ENCODE measurements at places on chromosomes 7 and 10.

GRCh38 chr7:80937336-80937735 is 18.5 kb upstream of the SEMA3C start:
- no peak for DNase-seq

DNA sequence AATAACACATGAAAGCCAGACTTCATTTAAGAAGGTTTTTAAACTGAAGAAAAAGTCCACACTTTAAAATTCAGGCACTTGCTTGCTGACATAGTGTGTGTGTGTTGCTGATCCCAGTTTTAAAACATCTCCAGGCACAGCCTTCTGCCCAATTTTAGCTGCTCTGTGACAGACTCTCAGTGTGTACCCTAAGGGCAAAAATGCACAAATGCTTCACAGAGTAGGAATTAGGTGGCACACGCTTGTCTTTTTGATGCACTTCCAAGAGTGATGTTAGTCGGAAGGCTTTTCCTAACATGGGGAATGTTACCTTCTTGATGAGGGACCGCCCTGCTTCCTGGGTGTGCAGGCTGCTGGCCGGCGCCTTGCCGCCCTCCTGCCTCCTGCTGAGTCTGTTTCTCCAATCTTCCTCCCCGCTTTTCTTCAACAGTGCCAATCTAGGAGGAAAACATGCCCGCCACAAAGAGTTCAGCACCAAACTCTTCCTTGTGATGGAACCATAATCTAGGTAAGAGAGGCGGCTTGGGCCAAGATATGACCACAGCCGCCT is 122.3 kb downstream of the SVIL start:
- no peak for DNase-seq

DNA sequence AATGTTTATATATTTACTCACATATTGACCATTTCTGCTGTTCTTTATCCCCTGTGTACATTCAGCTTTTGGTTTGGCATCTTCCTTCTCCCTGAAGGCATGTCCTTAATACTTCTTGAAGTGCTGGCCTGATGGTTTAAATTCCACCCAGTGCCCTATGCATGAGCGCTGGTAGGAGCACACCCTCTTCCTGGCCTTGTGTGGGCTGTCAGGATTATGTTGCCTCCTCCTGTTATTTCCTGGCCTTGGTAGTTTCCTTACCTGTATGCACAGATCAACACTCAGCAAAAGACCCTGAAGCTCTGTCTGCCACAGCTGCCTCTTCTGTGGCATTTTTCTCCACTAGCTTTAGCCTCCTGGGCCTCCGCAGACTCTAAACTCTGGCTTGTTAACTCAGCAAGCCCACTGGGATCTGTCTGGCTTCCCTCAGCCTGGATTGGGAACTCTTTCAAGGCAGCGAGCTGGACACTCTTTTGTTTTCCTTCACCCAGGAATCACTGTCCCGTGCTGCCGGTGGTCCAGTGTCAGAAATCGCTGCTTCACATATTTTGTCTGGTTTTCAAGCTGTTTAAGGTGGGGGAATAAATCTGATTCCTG is 595.2 kb downstream of the SDK1 start:
- DNase-seq, result no peak

DNA sequence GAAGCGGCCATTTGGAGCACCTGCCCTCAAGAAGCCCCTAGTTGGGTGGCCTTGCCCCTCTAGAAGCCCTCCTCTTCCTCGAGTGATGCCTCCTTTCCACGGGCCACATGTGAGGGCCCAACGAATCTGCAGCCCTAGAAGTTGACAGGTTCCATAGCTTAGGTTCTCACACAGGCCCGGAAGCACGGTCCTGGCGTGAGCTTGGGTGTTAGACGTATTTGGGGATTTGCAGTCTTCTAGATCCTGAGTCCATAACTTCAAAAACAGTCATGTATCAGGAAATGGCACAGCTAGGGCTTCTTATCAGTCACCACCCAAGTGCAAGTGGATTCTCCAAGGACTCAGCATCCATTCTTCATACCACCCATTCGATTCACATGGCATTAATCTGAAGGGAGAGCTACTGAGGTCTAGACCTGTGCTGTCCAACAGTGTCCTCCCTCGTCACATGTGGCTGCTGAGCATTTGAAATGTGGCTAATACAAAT is 477 bp upstream of the FBXW4 start:
- no peak for DNase-seq

DNA sequence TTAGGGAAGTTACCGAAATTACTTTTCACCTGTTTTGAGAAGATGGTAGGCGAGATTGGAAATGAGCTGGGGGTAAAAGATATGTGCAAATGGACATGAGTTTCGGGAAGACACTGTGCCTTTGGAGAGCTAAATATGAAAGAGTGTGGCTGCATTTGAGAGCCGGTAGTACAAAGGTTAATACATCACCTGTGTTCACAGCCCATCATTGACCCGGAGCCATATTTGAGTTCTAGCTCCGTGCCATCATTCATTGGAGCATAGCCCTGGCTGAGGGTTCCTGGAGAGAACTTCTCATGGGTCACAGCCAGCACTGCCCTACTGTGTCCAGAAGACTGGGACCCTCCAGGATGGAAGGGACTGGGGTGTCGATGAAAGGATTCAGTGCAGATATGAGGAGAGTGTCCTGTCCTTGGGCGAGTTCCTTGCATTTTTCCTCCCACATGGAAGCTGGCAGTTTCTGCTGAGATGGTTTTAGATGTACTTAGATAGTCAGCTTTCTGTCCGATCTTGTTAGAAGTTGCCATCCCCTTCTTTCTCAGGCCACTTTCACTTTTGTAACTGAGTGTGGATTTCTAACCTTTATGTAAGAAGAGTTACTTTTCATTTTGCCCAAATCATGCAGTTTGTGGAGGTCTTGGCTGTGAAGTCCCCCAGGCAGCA is 138.8 kb downstream of the JCAD start:
- DNase-seq, result no peak

DNA sequence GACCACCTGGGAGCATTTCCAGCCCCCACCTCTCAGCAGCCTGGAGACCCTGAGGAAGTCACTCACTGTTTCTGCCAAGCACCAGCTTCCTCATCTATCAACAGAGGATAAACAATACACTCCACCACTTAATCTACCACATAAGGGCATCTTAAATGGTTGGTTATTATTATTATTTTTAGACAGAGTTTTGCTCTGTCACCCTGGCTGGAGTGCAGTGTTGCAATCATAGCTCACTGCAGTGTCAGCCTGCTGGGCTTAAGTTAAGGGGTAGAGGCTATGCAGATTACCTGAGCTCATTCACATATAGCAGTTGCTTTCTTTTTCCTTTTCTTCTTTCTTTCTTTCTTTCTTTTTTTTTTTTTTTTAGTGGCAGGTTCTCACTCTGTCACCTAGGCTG is 59.5 kb upstream of the ELN start:
- no peak for DNase-seq

DNA sequence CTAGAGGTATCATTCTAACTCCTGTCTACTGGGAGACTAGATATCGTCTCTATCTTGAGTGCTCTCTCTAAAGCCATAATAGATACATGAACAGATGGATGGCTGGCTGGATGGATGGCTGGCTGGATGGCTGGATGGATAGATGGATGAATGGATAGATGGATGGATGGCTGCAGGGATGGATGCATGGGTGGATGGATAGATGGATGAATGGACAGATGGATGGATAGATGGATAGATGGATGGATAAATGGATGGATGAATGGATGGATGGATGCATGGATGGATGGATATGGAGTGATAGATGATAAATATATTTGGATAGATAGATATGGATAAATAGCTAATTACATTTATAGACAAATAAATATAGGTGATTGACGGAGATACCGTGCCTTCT is 191.2 kb upstream of the KLF6 start:
- DNase-seq, result no peak

DNA sequence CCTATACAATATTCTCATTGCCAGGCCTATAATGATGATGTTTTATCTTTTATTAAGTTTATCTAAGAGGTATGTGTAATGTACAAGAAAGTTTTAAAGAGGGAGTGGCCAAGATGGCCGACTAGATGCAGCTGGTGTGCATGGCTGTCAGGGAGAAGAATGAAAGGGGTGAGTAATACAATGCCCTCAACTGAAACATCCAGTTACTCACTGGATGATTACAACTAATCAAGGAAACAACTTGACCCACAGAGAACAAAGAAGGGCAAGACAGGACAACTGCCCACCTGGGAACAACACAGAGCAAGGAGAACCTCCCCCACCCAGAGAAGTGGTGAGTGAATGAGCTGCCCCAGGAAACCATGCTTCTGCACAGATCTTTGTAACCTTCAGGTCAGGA is 880.0 kb upstream of the LRRTM3 start:
- no peak for DNase-seq

- no peak for DNase-seq
These were observed 37.4 kb upstream of the YAE1 start for GRCh38 chr7:39528849-39529248.

GRCh38 chr7:50315739-50316671 is 11.5 kb downstream of the IKZF1 start:
- DNase-seq, result no peak

GRCh38 chr7:113122744-113123143 is 4.4 kb upstream of the SMIM30 start:
- no peak for DNase-seq

GRCh38 chr7:132750530-132751217 is 174.4 kb upstream of the PLXNA4 start:
- DNase-seq, result no peak

- no peak for DNase-seq
These were observed 26.8 kb downstream of the DNAJC1 start for GRCh38 chr10:21976739-21977138.

- no peak for DNase-seq
These were observed 17.6 kb downstream of the SLC35B4 start for GRCh38 chr7:134298902-134299683.

DNA sequence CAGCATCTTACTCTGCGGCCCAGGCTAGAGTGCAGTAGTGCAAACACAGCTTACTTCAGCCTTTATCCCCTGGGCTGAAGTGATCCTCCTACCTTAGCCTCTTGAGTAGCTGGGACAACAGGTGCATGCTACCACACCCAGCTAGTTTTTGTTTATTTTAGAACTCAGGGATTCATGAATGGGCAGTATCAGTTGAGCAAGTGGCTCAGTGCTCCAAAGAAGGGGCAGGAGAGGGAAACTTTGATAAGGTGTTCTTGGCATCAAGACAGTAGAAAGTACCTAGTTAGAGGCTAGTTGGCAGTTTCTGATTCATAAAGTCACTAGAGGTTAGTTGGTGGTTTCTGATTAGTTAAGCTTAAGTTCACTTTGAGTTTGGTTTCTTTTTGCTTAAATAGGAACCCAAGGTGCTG is 18.4 kb downstream of the TRIM24 start:
- no peak for DNase-seq

- no peak for DNase-seq
These were observed 36.6 kb downstream of the KIAA1549 start for GRCh38 chr7:138944592-138944991.

- DNase-seq, result no peak
These were observed 17.3 kb downstream of the CCDC3 start for GRCh38 chr10:12984165-12984747.

DNA sequence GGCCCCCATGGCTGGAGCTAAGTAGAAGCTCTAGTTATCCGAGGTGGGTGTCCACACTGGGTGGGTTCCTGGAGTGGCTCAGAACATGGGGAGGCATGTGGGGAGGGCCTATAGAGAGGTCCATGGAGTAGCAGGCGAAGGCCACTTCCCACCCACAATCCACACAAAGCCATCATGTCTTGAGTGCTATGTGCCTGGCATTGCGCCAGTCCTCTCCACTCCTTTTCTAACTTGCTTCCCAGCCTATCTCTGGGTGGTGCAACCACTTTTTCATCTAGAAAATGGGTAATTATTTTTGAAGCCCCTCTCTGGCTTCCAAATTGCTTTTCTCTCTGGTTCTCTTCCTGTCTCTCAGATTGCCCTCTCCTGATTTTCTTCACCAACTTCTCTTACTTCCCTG is 263.6 kb downstream of the PHTF2 start:
- no peak for DNase-seq

DNA sequence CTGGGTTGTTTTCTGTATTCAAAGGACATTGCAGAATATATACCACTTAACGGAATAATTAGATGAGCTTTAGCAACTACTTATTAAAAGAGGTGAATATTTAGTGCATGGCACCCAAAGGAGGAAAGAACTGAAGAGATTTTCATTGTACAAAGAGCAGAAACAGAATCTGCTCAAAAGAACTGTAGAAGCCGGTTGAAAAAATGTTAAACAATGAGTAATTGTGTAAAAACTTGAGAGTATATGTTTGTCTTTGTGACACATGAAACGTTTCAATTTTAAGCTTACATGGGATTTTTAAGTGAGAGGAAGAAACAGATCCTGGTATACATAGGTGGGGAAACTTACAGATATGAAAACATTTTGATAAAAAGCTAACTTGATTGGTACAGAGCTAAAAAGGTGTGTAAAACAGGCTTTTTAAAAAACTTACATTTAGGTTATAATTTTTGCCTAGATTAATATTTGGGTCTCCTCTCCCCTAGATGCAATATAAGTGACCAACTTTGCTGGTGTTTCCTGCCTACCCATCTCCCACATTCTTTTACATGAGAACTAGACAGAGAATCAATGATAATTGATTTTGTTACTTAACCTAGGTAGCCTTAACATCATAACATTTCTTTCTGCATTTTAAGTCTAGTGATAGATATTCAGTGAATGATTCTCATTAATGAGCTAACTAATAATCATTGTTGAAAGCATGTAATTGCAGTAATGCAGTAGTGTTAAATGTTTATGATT is 6.8 kb downstream of the ARL5B start:
- no peak for DNase-seq

DNA sequence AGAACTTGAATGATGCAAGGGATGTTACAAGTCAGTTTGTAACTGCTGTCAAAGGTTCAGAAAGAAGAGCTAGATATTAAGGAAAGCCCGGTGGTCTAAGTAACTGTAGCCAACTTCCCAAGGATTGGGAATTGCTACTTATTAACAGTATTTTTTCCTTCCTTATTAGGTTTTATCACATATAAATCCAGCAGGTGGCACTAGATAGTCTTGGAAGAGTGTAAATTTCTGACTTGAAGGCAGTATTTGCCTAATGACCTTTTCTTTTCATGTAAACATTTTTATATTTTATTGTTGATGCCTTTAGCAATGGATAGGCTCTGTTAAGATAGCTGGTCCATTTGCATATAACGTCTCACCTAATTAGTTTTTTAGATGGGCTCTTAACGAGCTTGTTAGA is 51.2 kb downstream of the ANLN start:
- no peak for DNase-seq

- no peak for DNase-seq
These were observed 125.5 kb downstream of the PON1 start for GRCh38 chr7:95198863-95199262.

- DNase-seq, result no peak
These were observed 139.5 kb downstream of the PFKFB3 start for GRCh38 chr10:6342096-6342685.

Measured in stimulated activated CD4-positive, alpha-beta T cell treated with anti-CD3 and anti-CD28 coated beads, Interleukin-1b, Interleukin-23, amount 100 ng/mL, for 1 hour (primary cell).